ENCODE measurements at places on chromosomes 11 and 22.

- no peak for DNase-seq
These were observed 35.7 kb upstream of the ARFGAP3 start for GRCh38 chr22:42892571-42893316.

GRCh38 chr11:2529173-2529572 lies 84.4 kb downstream of the KCNQ1 start:
- no peak for DNase-seq

DNA sequence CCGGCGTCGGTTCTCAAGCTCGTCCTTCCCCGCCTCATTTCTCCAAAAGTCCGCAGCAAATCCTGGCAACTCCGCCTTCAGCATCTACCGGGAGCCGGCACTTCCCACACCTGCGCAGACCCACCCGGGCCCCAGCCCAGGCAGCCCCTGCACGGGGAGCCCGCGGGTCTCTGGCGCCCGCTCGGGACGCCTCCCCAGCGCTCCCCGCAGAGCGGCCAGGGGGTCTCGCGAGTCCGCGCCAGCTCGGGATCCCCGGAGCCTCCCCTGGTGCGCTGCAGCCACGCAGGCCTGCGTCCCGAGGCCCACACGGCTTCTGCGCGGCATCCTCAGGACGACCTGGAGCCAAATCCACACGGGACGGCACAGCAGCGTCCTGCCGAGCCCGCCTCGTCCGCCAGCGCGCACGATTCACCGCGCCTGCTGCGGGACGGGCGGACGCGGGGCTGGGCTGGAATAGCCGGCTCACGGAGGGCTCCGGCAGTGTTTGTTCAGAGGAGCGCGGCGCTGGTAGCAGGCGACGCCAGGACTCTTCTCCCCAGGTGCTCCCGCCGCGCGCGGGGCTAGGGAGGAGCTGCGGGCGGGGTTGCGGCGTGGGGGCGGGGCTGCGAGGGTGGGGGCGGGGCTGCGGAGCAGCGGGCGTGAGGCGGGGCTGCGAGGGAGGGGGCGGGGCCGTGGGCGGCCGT lies 816 bp upstream of the PHRF1 start:
- no peak for DNase-seq

DNA sequence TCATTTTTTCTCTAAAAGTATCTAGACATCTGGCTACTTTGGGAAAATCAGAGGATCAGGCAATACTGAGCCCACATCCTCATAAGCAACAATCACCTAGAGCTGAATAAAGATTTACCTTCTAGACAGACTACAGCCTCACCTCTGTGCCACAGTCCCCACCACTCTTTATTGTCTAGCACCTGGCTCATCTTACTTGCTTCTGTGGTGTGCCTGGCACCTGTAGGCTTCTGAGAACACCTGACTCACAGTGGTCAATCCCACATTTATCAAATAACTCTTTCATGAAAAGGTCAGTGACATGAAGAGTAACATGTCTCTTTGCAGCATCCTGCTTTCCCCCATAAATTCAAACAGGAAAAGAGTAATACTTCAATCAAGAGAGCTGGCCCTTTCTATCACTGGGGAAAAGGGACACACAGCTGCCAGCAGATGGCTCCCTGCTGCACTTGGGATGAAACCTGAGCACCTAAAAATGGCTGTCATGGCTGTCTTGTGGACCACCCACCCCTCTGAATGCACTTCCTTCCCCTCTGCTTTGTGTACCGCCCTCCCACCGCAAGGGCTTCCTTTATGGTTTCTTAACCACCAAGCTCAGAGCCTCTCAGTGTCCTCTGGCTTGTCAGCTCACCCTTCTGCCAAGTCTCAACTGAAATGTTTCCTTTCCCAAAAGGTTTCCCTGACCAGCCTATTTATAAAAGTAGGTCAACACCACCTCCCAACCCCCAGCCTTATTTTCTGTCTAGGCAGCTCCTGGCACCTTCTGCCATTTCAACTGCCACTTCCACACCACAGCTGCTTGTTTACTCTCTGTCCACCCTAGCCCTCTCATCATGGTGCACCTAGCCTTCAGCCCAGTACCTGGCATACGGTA lies 9.3 kb downstream of the TFIP11 start:
- DNase-seq: peak; percentile 69

GRCh38 chr22:49228431-49229037 lies 599.1 kb downstream of the BRD1 start:
- no peak for DNase-seq

- DNase-seq: no peak
These were observed 290.8 kb upstream of the ARHGAP42 start for GRCh38 chr11:100396266-100396665.

GRCh38 chr11:128361451-128362020 lies 225.8 kb downstream of the ETS1 start:
- DNase-seq: no peak

GRCh38 chr22:22773427-22773826 lies 114.2 kb upstream of the IGLL5 start:
- DNase-seq: no peak

GRCh38 chr22:25749420-25750169 lies 7.6 kb downstream of the MYO18B start:
- peak; percentile 63 for DNase-seq

DNA sequence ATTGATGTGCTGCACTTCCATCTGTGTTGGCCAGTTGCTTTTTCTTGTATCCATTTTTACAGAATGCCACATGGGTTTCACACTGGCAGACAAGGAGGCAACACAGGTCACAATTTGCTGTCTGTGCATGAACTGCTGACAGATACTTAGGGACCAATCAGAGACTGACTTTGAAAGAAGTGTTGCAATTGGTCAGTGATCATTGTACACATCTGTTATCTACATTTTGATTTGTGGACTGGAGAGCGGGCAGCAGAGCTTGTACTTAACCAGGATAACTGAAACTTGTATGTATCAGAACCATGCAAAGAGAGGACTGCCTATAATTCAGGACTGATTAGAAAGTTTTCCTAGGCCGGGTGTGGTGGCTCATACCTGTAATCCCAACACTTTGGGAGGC lies 21.8 kb downstream of the PRR5 start:
- no peak for DNase-seq

- DNase-seq: no peak
These were observed 20.6 kb upstream of the MUC5B start for GRCh38 chr11:1202154-1202775.

DNA sequence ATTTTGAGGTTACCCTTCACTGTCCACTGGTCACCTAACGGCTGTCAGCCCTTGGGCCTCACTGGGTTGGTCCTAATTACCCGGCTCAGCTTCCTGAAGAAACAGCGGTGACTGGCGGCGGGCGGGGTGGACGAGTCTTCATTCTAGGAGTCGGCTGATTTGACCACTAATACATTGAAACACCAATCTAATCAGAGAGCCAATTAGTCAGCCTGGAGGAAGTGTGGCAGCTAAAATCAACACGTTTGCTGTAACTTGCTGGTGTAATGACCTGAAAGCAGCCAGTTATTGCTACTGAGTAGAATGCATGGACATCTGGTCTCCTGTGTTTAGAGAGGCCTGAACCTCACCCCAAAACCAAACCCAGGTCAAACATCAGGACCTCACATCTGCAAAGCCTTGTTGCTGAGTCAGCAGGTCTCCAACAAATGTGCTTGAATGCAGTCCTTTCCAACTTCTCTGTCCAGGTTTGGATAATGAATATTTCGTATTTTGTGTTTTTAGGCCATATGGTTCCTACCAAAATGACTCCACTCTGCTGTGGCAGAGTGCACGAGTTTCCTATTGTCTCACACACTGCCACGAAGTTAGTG lies 496.4 kb downstream of the BRD1 start:
- DNase-seq: peak; percentile 3

- no peak for DNase-seq
These were observed 808.9 kb upstream of the LUZP2 start for GRCh38 chr11:23687991-23688390.

DNA sequence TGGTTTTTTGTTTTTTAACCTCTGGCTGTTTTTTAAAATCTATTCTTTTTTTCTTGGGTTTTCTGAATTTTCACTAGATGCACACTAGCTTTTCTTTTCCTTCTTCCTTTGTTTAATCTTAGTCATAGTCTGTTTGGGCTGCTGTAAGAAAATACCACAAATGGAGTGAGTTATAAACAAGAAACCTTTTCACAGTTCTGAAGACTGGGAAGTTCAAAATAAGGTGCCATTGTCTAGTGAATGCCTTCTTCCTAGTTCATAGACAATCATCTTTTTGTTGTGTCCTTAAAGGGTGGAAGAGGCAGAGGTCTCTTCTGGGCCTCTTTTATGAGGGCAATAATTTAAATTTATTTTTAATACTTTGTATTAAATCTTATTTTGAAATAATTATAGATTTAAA lies 532.9 kb upstream of the ANO5 start:
- no peak for DNase-seq

GRCh38 chr11:47325271-47326041 lies 27.0 kb downstream of the MYBPC3 start:
- no peak for DNase-seq

- peak; percentile 75 for DNase-seq
These were observed 669 bp downstream of the CDC42EP2 start for GRCh38 chr11:65315204-65315865.

- no peak for DNase-seq
These were observed 1430.0 kb downstream of the BRD1 start for GRCh38 chr22:48397531-48398180.

GRCh38 chr11:122756417-122756816 lies 81.9 kb upstream of the CRTAM start:
- peak; percentile 27 for DNase-seq

DNA sequence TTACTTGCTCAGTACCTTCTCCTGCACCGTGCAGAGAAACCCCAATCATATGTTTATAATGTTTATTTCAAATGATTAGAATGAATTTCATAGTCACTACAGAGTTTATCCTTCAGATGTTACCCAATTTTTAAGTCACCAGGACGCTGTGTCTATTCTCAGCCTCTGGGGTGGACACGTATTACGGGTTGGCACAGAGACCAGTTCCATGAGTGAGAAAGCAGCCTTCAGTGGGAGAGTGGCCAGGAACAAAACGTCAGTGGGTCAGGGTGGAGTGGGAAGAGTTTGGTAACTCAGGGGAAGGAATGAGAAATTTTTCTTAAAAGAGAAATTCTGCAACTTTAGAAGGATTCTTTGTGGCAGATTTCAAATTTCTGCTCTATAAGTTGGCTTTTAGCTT lies 77.1 kb upstream of the MTMR2 start:
- no peak for DNase-seq

GRCh38 chr11:35494957-35495490 lies 30.4 kb downstream of the PAMR1 start:
- no peak for DNase-seq

GRCh38 chr11:72773696-72774095 lies 20.2 kb downstream of the STARD10 start:
- DNase-seq: no peak

GRCh38 chr11:20247591-20248007 lies 87.3 kb upstream of the DBX1 start:
- no peak for DNase-seq

GRCh38 chr22:46542011-46542985 lies 4.9 kb upstream of the CELSR1 start:
- DNase-seq: peak; percentile 56

DNA sequence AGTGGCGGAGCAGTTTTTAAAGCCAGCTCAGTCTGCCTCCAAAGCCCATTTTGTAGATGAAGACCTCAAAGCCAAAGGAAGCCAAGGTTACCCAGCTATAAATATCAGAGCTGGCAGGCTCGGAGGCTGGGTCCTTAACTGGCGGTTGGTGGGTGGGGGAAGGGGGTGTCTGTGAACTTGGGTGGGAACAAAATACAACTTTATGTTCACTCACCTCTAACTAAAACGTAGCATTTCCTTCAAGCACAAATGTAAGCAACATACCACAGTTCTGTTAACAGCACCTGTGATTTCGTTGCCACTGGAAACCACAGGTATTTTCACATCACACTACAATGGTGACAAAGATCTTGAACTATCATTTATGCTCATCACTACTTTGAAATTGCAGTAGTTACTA lies 99.7 kb upstream of the SYT13 start:
- no peak for DNase-seq

DNA sequence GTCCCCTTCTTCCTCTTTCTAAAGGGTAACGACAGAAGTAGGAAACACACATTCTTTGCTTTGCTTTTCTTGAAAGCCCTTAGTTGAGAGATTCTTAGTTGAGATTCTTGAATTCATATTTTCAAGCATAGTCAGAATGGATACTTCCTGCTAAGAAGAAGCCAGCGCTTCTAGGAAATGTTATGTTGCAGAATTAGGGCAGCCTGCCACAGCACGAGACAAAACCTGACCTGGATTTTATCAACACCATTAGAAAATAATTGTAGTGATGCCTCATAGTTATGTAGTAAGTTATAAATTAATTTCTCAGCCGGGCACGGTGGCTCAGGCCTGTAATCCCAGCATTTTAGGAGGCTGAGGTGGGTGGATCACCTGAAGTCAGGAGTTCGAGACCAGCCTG lies 37.9 kb upstream of the NUP160 start:
- DNase-seq: no peak

- no peak for DNase-seq
These were observed 57.6 kb upstream of the CRYBB3 start for GRCh38 chr22:25142102-25142501.

- no peak for DNase-seq
These were observed 41.1 kb downstream of the PHF21B start for GRCh38 chr22:44968736-44969135.

- no peak for DNase-seq
These were observed 330.9 kb downstream of the CNTN5 start for GRCh38 chr11:99351624-99352023.

DNA sequence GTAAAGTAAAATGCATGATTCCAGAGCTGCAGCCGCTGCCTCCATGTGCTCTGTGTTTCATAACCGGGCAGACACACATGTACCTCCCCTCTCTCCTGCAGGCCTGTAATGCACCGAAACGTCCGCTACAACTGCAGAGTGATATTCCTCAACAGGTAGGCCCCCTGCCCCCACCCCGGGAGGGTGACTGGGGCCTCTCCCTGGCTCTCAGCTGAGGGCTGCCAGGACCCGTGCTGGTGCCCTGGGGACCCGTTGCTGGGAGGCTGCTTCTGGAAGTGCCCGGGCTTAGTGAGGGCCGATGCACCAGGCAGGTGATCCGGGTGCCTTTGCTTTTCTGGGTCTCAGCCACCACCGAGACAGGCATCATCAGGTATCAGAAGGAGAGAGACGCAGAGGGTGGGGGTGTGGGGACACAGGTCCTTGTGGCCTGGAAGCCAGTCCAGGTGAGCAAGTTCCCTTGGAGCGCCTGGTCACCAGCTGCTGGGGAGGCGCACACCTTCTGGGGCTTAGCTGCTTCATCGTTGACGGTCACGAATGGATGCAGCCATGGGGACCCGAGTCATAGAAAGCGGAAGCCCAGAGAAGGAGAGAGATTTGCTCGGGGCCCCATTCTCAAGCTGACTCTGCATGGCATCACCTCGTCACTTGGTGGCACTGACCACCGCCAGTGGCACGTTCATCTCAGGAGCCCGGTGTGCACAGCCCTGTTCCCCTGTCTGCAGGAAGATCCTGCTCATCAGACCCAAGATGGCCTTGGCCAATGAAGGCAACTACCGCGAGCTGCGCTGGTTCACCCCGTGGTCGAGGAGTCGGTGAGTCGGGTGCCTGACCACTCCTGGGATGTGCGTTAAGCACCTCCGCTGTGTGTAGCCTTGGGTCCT lies 10.6 kb downstream of the NADSYN1 start:
- DNase-seq: no peak

DNA sequence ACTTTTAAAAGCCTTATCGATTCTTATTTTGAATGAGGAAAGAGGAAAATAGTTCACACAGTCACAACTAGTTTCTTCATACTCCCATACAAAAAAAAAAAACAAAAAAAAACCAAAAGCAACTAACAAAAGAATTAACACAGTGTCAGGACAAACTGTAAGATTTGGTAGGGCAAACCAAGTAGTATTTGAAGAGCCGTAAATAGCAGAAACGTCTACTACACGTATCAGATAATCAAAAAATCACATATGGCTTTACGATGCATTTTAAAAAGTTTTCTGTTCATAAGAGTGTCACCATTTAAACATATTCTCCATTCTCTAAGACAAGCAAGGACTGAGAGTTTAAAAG lies 2.3 kb downstream of the PICALM start:
- no peak for DNase-seq
